Sigmoid colon (tissue), 7 donors: ENCODE measurements at places on chromosomes 5 and 9. TPM values are rescaled to one million over a fixed set of nuclear protein-coding genes. Genes with fewer than 3 reads are reported as not detected.

DNA sequence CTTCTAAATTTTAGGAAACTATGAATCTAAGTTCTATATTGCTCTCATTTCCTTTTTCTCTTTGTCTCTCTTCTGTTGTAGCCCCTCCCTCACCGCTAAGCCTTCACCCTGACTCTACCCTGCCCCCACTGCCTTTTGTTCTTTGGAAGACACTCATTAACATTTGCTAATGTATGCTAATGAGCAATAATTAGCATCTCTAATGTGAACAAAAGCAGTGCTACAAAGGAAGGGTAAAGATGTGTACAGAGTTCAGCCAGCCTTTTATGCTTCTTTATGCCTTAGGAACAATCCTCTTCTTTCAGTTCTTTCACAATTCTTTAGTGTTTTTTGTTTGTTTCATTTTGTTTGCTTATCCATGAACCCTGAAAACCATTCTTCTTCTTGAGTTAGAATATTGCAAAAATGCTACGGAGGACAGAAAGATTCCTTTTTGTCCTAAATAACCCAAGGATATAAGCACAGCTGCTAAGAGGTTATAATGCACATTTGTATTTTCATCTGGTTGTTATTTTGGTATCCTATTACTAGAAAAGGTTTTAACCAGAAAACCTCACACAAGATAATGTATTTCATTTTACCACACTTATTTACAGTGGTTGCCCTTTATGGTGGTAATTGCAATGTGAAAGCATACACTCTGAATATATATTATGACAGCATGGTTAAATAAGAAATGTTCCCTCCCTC lies 159.3 kb downstream of the TMC1 start:
- DNase-seq, result no peak

GRCh38 chr9:80156262-80156661 lies 584.5 kb downstream of the TLE4 start:
- no peak for DNase-seq

DNA sequence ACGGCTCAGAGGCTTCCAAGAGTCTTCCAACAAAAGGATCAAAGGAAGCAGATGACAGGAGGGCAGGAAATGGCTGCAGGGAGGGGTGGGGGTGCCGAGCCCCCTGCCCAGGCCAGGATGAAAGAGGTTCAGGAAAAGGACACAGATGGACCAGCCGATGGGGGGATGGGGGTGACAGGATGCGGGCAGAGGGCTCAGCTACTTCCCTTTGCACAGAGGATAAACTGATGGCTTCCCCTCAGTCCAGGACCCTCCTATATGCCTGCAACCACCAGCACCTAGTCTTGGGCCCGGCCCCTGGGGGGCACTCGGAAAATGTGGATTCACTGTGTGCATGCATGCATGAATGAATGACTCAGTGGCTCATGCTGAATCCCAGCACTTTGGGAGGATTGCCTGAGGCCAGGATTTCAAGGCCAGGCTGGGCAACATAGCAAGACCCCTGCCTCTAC lies 148.2 kb downstream of the C9orf50 start:
- no peak for DNase-seq

MCCC2 gene
- 38.8 TPM for polyA plus RNA-seq

- no peak for DNase-seq
Observed at GRCh38 chr9:19998823-19999455, 210.1 kb upstream of the SLC24A2 start.

DNA sequence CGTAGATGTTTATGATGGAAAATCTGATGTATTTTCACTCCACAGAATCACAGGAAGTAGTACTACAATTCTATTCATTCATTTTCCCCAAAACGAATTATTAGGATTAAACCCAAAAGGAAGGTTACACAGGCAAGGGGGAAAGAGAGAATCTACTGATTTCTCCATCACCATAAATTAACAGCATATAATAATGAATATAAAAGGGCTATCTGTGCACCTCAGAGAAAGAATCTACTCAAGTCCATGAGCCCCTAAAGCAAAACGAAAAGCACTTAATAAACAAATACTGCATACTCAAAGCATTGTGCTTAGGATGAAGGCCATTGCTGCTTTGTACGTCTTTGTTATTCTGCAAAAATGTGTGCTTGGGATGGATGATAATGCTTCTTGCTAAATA lies 740.5 kb upstream of the SEMA6A start:
- no peak for DNase-seq

- no peak for DNase-seq
Observed at GRCh38 chr9:21510806-21511205, 28.7 kb upstream of the IFNE start.

MSMP gene
- polyA plus RNA-seq, result not detected

CTXN3 gene
- not detected for polyA plus RNA-seq

DNA sequence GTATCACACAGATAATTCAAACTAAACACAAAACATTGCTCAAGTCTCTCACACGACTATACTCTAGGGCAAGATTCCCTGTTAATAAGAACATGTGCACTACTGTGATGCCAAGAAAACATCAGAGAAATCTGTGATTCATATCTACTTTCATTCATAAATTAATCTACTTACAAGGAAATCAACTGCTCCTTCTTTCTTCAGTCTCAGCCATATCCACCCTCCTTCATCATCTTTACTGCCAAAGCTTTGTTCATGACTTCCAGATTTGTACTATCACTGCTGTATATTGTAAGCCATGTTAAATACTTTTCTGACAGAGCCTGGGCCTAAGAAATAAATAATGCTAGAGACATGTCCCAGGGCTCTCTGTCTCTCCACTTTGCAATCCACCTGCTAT lies 35.1 kb downstream of the CTNNAL1 start:
- DNase-seq, result no peak

PDE6A gene
- 2.8 TPM for polyA plus RNA-seq

TEX48 gene
- polyA plus RNA-seq, result not detected

- no peak for DNase-seq
Observed at GRCh38 chr5:104904561-104904960, 1342.0 kb upstream of the NUDT12 start.

ZNF367 gene
- 1.8 TPM for polyA plus RNA-seq

FBP1 gene
- 48.8 TPM for polyA plus RNA-seq
